ENCODE measurements at places on chromosomes 4 and X.

DNA sequence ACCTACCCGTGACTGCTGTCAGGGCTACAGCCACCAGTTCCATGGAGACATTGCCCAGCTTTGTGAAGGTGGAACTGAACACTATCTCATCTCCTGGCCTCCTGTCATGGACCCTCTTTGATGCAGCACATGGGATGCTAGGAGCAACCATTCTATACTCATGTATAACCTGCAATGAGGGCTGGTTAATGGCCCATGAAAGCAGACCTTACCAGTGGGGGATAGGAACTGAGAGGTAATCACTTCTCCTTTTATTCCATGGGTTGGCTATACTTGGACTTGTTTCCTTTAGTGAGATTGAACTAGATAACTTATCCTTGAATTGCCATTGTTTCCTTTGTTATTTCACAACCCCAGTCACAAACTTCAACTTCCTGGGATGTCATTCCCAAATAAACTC, 310.6 kb downstream of the BMPR1B start:
- DNase-seq = no peak

DNA sequence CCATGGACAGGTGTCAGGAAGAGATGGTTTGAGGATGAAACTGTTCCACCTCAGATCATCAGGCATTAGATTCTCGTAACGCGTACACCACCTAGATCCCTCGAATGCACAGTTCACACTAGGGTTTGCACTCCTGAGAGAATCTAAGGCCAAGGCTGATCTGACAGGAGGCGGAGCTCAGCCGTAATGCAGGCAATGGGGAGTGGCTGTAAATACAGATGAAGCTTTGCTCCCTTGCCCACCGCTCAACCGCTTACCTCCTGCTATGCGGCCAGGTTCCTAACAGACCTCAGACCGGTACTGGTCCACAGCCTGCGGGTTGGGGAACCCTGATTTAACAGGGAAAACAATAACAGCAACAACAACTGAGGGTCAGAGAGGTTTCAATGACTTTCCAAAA, 2.0 kb upstream of the TEC start:
- no peak for DNase-seq

DNA sequence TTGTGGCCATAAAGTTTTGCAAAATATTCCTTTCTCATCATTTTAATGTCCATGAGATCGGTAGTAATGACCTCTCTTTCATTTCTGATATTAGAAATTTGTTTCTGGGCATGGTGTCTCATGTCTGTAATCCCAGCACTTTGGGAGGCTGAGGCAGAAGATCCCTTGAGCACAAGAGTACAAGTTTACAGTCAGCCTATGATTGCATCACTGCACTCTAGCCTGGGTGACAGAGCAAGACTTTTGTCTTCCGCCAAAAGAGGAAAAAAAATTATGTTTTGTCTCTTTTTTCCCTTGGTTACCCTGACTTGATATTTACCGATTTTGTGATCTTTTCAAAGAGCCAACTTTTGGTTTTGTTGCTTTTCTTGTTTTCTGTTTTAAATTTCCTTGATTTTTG, 10.8 kb upstream of the NKAP start:
- DNase-seq = no peak

GRCh38 chrX:48493890-48494364, 14.9 kb upstream of the PORCN start:
- peak; percentile 50 for DNase-seq

GRCh38 chr4:91620952-91621351, 682.8 kb upstream of the GRID2 start:
- no peak for DNase-seq

GRCh38 chr4:102139932-102140331, 205.3 kb downstream of the SLC39A8 start:
- peak; percentile 35 for DNase-seq

DNA sequence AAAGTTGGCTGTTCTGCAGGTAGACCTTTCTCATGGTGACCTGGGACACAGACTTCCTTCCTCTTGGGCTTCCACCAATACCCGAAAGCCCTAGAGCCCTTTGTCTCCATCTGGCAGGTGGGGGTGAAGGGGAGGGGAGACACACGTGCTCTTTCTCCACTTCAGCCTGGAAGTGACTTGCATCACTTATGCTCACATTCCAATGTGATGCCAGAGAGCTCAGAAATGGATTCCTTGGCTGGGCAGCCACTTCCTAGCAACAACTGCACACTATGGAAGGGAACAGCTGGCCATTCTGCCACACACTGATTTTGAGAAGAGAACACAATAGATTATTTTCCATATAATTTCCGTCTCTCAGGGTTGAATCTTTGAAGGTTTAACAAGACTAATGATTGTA, 36.3 kb downstream of the C4orf51 start:
- peak; percentile 45 for DNase-seq

- DNase-seq = no peak
Observed at GRCh38 chr4:105568584-105568983, 16.2 kb downstream of the ARHGEF38 start.

- DNase-seq = no peak
Observed at GRCh38 chrX:72180539-72180938, 1.0 kb upstream of the PIN4 start.

GRCh38 chr4:142427456-142427855, 418.6 kb downstream of the INPP4B start:
- DNase-seq = no peak

- no peak for DNase-seq
Observed at GRCh38 chrX:136291824-136292223, 8.9 kb upstream of the ADGRG4 start.

- DNase-seq = peak; percentile 72
Observed at GRCh38 chrX:68415316-68415715, 18.0 kb downstream of the OPHN1 start.

- no peak for DNase-seq
Observed at GRCh38 chr4:142845293-142846107, 601 bp downstream of the INPP4B start.

- no peak for DNase-seq
Observed at GRCh38 chrX:3393178-3393577, 46.7 kb upstream of the MXRA5 start.

GRCh38 chr4:26493461-26493860, 3.2 kb upstream of the CCKAR start:
- DNase-seq = no peak

GRCh38 chr4:8052160-8052691, 106.4 kb downstream of the ABLIM2 start:
- no peak for DNase-seq

GRCh38 chr4:39476187-39476895, 17.5 kb downstream of the LIAS start:
- DNase-seq = no peak

GRCh38 chr4:7287918-7288280, 95.6 kb downstream of the SORCS2 start:
- no peak for DNase-seq

- DNase-seq = peak; percentile 29
Observed at GRCh38 chr4:40550948-40551462, 78.7 kb downstream of the RBM47 start.

DNA sequence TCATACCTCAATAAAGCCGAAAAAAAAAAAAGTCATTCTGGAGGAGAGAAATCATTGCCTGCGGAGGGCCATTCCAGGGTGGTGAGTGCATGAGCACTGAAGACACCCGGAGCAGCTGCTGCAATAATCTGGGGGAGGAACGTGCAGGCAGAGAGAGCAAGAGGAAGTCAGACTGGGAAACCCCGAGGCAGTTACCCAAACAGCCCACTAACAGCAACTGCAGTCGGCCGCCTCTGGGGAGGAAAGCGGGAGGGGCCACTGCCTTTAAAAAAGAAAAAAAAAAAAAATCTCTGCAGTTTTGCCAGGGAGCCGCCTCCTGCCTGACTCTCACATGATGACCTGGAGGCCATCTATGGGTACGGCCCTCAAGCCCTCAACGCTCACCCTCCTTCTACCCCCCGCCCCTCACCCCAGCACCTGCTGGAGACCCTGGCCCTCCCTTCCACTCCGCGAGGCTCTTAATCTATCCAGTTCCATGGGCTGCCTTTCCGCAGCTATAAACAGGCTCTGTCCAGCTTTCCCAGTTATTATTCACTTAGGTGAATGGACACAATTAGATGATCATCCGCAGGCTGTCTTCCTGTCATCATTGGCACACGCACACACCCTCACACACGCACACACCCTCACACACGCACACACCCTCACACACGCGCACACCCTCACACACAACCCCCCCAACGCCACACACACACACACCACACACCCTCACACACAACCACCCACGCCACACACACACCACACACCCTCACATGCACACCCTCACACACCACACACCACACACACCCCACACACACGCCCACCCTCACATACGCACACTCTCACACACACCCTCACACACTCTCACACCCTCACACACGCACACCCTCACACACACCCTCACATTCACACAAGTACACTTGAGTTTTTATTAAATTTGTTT, 3.4 kb upstream of the AVPR2 start:
- peak; percentile 87 for DNase-seq

GRCh38 chr4:76406081-76406480, 14.9 kb downstream of the CCDC158 start:
- no peak for DNase-seq

DNA sequence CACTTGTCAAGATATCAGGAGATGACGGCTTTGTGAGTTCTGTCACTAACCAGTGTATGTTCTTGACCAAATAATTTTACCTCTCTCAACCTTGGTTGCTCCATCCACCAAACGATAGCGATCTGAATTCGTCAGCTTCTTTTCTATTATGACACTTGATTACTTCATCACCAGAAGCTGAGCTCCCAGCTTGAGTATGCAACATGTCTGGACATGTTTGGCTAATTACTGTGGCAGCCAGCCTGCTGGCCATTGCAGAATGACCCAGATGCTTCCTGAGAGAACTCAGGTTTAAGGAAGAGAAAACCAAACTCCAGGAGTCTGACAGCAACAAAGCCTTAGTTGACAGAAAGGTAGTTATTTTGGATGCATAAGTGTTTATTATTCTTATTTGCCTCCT, 46.4 kb upstream of the PARM1 start:
- peak; percentile 17 for DNase-seq

DNA sequence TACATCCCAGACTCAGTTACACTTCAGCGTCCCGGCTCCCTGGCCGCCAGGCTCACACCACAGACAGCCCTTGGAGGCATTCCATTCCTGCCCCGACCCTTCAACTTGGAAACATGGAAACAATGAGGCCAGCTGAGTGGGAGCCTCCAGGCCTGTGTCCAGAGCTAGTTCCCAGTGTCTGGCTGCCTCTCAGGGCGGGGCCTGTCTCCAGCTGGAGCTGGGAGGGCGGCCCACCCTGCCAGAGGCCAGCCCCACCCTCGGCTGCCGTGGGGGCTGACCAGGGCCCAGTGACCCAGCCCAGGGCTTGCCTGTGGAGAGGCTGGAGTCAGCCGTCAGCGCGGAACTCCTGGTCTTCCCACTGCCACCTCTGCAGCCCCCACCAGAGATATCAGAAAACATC, 37.4 kb upstream of the SPON2 start:
- peak; percentile 69 for DNase-seq

- DNase-seq = no peak
Observed at GRCh38 chr4:19368800-19369199, 882.9 kb upstream of the SLIT2 start.

GRCh38 chr4:95417531-95417930, 131.2 kb downstream of the UNC5C start:
- DNase-seq = no peak

DNA sequence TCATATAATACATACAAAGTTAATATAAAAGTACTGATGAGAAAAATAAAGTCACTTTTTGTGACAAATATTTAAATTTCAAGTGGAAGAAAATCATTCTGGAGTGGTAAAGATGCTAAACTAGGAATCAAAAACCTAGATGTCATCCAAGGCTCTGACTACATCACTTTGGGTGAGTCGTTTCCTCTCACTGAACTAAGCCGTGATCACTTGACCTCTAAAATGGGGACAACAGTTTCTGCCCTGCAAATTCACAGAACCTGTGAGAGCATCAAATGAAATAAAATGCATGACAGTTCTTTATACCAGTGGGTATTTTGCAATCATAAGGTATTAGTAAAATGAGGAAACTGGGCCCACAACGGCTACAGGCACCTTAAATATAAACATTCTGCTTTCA, 63.8 kb downstream of the PRDM5 start:
- no peak for DNase-seq

- DNase-seq = no peak
Observed at GRCh38 chrX:39866229-39866628, 231.5 kb downstream of the BCOR start.

GRCh38 chr4:823176-823760, 2.7 kb downstream of the CPLX1 start:
- no peak for DNase-seq

DNA sequence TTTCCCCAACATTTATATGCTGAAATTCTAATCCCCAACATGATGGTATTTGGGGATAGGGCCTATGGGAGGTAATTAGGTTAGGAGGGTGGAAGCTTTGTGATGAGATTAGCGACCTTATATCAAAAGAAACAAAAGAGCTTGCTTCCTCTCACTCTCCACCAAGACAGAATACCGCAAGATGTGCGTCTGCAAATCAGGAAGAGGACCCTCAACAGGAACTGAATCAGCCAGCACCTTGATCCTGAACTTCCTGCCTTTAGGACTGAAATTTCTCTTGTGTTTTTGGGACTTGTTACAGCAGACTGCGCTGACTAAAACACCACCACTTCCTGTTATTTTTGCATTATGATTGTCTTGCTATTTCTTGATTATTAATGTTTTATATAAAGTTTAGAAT, 1889.4 kb downstream of the C4orf33 start:
- no peak for DNase-seq

GRCh38 chr4:169222761-169223160, 48.0 kb downstream of the SH3RF1 start:
- no peak for DNase-seq

DNA sequence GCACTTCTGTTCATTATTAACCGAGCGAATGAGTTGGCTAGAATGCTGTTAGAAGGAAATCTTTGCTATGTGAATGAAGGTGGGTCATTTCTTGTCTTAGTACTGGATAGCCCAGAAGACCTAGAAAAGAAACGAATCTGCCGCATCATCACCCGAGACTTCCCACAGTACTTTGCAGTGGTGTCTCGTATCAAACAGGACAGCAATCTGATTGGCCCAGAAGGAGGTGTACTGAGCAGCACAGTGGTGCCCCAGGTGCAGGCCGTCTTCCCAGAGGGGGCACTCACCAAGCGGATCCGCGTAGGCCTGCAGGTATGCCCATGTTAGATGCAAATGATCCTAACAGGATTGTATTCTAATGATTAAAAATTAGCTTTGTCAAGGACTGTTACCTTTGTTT, 286.3 kb downstream of the ANK2 start:
- no peak for DNase-seq

DNA sequence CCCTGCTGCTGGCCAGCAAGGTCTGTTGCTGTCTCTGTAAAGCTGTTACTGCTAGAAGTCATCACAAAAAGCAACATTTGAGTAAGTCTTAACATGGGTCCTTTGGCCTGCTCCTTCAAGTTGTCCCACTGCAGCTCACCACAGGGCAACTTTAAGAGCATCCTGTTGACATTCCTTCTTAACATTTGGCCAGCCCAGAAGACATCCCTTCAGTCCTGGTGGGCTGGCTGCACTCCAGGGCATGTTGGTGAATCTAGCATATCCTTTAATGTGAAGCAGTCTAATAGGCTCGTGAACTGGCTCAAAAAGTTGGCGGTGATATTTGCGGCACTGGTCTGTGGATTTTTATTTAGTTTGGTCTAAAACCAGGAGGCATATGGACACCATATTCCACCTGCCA, 92.2 kb upstream of the MAML3 start:
- DNase-seq = no peak

All from fibroblast of upper back skin (primary cell).